ENCODE measurements at places on chromosomes 5 and 9. TPM values are rescaled to one million over a fixed set of nuclear protein-coding genes. Genes with fewer than 3 reads are reported as not detected.

CERT1 gene
- total RNA-seq: 11.0 TPM

FAM240B gene
- not detected for total RNA-seq

SLC6A18 gene
- not detected for total RNA-seq

PCDHGB3 gene
- total RNA-seq: not detected

FYB1 gene
- not detected for total RNA-seq

CTNND2 gene
- total RNA-seq: not detected

AMBP gene
- total RNA-seq: 19.8 TPM

TLX3 gene
- not detected for total RNA-seq

LAMC3 gene
- total RNA-seq: 9.6 TPM

C5orf34 gene
- total RNA-seq: 12.3 TPM

NUP214 gene
- 7.8 TPM for total RNA-seq

FBXL7 gene
- 0.12 TPM for total RNA-seq

RPS23 gene
- total RNA-seq: 4,147 TPM

NR5A1 gene
- total RNA-seq: not detected

FGF1 gene
- not detected for total RNA-seq

EIF4E1B gene
- total RNA-seq: not detected

CKMT2 gene
- total RNA-seq: not detected

ARL14EPL gene
- total RNA-seq: not detected

FREM1 gene
- not detected for total RNA-seq

HDHD3 gene
- total RNA-seq: 39.5 TPM

CDH18 gene
- total RNA-seq: not detected

PCDHB3 gene
- total RNA-seq: not detected

BSPRY gene
- not detected for total RNA-seq

ARHGEF37 gene
- total RNA-seq: 3.8 TPM

BNC2 gene
- 0.12 TPM for total RNA-seq

SH2D3C gene
- total RNA-seq: not detected

FCHO2 gene
- total RNA-seq: 6.9 TPM

PWWP2A gene
- 31.2 TPM for total RNA-seq

DOLPP1 gene
- total RNA-seq: 10.7 TPM

ZNF454 gene
- not detected for total RNA-seq

KIAA0825 gene
- 0.07 TPM for total RNA-seq

All from Caki2 (cell line).